Left colon (tissue), 2 donors: ENCODE measurements at places on chromosomes 1 and 21.

GRCh38 chr1:3000671-3001470 is 20.4 kb upstream of the ACTRT2 start:
- no peak for DNase-seq

DNA sequence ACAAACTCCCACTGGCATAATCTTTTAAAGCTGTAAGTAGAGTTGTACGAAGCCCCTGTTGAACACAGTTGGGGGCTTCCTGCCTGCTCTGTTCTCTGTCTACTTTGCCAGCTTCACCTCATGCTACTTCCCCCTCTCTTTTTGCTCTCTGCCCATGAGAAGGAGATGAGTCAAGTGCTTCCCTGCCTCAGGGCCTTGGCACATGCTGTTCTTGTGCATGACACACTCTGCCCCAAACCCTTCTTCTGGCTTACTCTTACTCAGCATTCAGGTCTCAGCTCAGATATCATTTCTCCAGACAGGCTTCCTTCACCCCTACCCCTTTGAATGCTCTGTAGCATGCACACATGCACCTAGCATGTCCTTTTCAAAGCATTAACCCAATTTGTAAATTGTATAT is 208.8 kb downstream of the FOXD2 start:
- no peak for DNase-seq

GRCh38 chr1:26028490-26028980 is 7.0 kb downstream of the EXTL1 start:
- no peak for DNase-seq

GRCh38 chr1:204751480-204751879 is 65.9 kb upstream of the LRRN2 start:
- no peak for DNase-seq

- no peak for DNase-seq
Observed at GRCh38 chr1:18714404-18715175, 83.9 kb downstream of the PAX7 start.

DNA sequence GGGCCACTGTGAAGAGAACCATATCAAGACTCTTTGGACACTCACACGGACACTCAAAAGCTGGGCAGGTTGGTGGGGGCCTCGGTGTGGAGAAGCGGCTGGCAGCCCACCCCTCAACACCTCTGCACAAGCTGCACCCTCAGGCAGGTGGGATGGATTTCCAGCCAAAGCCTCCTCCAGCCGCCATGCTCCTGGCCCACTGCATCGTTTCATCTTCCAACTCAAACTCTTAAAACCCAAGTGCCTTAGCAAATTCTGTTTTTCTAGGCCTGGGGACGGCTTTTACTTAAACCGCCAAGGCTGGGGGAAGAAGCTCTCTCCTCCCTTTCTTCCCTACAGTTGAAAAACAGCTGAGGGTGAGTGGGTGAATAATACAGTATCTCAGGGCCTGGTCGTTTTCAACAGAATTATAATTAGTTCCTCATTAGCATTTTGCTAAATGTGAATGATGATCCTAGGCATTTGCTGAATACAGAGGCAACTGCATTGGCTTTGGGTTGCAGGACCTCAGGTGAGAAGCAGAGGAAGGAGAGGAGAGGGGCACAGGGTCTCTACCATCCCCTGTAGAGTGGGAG is 36.3 kb upstream of the TDRD10 start:
- no peak for DNase-seq

- DNase-seq: no peak
Observed at GRCh38 chr1:82388679-82389078, 587.9 kb downstream of the ADGRL2 start.

DNA sequence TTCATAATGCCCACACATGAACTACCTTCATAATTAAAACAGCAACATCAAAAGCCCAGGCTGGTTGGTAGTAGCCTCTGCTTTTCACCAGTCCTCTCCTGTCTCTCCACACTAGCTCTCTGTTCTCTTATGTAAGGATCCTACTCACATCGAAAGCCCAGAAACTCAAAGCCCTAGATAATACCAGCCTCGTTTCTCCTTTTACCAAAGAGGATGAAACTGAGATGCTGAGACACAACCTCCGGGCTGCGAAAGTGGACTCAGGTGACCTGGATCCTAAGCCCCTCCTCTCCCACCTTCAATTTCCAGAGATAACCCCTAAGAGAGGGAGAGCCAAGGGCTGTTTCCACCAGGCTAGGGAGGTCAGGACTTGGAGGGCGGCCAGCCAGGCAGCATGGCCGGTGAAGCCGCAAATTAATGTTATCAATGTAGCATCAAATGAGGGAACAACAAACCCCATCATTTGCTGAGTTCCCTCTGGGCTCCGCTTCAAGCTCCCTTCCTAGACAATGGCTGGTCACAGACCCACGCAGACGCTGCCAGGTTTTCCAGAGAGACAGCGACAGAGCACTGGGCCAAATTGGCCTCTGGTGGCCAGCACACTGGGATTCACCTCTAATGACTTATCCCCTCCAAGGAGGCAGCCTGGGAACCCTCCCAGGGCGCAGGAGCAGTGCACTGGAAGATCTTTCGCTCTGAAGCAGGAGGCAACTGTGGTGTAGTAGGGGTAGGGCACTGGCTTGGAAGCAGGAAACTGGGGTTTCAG is 20.7 kb upstream of the STMN1 start:
- no peak for DNase-seq
